Stimulated activated CD4-positive, alpha-beta T cell treated with anti-CD3 and anti-CD28 coated beads, TNF-alpha, amount 100 ng/mL, for 1 hour (primary cell): ENCODE measurements at places on chromosomes 12 and 14.

DNA sequence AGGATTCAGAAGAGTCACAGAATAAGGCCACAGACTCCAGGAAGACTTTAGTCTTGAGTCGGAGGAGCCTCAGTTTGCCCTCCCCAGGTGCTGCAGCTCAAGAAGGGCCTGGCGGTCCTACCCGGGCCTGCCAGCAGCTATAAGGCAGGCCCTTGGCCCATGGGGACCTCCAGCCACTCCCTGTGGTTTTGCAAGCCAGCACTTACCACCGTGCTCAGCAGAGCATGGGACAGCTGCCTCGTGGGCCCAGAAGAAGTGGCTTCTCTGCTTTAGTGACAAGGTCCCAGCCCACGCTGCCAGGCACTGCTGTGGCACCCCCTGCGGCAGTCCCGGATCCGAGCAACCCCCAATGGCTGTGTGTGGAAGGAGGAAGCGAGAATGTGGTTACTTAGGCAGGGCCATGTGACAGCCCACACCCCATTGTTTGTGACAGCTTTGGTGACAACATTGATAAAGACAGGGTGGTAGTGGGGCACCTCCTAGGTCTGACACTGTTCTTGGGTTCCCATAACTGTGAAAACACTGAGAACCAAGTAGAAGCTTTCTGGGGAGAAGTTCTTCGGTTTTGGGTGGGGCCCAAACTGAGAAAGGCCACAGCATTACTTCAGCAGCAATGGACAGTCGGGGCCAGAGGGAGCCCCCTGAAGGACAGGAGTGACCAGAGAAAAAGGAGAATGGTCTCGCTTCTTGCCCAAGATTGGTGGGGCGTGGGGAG, at the start of gene SELPLG:
Gene SELPLG (minus strand): TSS at position 361 of the 715 bp plus-strand sequence. CDS start 9,587 bp downstream, outside the sequence.
- peak; percentile 66 for DNase-seq

DNA sequence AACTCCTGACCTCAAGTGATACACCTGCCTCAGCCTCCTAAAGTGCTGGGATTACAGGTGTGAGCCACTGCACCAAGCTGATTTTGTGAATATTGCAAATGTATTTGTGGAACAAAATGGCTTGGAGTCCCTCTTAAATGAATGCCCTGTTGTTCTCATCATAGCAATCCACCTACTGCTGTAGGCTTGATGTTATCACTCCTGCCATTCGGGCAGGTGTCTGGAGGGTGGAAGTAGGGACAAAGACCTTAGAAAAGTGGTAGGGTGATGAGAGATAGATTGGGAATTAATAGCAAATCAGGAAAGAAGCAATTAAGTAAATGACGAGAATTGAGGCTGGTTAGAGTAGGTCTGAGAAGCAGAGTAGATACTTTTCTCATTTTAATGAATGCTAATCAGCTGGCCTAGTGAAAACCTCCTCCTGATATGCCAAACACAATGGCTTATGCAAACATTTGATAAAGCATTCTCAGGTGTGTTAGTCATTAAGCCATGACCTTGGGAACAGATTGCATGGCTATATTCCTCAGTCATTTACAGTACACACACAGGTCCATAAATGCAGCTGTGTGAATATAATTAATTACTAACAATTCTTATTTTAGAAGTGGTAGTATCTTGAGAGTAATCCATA, 60.5 kb upstream of the USP44 start:
- DNase-seq, result no peak

DNA sequence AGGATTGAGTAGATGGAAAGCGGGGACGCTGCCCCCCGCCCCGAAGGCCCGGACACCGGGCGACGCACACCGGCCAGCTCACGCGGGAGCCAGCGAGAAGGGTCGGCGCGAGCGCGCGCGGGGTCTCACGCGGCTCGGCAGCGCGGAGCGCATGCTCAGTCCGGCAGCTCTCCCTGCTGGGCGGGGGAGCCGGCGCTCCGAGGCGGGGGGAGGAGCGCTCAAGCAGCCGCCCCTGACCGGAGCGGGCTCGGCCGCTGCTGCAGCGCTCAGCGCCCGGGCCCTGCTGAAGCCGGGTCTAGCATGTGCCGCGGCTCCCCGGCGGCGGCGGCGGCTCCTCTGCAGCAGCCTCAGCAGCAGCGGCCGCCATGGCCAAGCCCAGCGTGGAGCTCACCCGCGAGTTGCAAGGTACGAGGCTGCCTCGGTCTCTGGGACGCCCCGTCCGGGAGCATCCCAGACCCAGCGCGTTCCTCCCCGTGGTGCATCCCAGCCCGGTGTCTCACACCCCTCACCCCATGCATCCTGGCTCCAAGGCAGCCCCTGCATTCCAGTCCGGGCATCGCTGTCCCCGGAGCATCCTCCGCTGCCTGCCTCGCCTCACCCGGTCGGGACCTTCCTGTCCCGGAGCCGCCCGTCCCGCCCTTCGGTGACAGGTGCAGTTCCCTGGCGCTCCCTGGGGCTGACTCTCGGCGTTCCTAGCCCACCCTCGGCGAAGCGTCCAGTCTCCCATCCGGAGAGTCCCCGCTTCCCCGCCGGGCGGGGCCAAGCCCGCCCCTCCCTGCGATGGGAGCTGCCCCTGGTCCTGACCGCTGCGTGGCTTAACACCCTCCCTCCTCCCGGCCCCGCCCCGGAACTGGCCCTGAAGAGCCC, at the start of gene CARMIL3:
Gene CARMIL3 (plus strand): TSS at position 221 of the 867 bp plus-strand sequence. CDS start 145 bp downstream, at position 366.
- no peak for DNase-seq

DNA sequence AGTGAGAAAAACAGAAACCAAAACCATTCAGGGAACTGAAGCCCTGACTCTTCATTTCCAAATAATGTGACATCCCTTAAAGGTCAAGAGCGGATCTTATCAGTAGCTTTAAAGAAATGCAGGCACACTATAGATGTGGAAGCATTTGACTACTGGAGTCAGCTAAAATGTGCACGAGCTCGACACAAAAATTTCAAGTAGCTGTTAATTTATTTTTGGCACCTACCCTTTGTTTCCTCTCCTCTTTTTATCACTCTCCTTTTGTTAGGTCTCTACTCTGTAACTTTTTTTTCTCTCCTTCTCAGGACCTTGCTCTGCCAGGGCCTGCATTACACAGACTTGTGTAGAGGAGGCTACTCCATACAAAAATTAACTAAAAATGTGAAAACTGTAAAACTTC, 58.3 kb downstream of the FGD6 start:
- DNase-seq, result no peak

GRCh38 chr12:80264386-80264785, 165.0 kb downstream of the OTOGL start:
- no peak for DNase-seq

DNA sequence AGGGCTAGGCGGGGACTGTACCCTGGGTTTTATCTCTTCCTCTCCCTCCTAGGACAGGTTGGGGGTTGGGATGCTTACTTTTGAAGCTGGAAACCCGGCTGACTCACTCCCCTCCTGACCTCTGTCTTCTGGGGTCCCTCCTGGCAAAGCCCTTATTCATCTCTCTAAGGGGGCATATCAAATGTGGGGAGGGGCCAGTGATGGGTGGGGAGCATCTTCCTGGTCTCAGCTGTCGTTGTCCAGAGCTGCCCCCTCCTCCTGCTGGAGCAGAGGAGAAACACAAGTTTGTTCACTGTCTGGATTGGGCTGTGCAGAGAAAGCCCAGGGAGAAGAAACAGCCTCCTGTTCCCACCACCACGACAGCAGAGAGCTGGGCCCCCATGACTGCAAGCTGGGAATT, 85.8 kb downstream of the TNFAIP2 start:
- no peak for DNase-seq

GRCh38 chr12:25682421-25682820, 129.3 kb upstream of the LMNTD1 start:
- no peak for DNase-seq

DNA sequence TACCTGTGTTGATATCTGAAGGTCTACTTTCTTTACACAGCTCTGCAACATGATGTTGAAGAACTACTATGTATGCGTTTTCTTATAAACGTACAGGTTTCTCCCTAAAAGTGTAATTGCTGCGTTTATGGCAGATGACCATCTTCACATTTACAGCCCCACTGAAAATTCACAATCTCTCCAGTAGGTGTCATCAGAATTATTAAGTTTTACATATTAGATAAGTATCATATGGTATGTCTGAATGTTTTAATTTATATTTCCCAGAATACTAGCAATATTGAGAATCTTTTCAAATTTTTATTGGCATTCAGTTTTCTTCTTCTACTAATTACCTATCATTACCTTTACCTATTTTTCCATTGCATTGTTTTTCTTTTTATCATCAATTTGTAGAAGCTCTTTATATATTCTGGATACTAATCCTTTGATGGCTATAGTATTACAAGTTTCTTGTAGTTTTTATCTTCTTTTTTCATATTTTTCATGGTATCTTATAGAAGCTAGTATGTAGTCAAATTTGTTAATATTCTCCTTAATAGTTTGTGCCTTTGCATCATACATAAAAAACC, 123.5 kb downstream of the CAPZA3 start:
- no peak for DNase-seq

DNA sequence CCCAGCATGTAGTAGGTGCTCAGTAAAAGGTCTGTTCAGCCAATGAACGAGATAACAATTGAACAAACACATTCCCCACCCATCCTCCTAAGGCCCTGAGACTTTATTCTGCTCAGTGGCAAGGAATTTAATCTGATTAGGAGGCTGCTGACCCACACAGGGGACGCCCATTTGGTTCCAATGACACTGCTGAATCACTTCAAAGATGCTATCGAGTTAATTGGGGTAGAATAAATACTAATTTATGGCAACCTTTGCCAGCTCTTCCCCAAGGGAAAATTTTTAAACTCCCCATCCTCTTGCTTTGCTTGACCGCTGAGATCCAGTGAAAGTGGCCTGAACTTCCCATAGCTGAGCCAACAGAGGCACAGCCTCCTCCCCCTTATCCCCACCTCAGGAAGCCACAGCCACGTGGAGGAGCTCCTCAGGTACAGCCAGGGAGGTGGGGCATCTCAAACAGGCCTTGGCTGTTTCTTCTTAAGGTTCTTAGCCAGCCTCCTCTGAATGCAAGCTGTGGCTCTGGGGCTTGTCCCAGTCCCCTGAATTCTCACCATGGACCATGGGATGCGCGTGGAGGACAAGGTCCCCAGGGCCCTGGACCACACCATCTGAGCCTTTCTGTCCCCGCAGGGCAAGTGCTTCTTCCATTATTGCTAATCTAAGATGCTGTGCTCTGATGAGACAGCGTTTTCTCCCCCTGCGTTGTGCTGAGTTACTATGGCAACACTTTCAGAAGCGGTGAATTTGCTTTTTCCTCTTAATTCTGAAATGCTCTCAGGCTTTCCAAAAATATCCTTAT, 26.7 kb downstream of the C14orf132 start:
- DNase-seq, result no peak

DNA sequence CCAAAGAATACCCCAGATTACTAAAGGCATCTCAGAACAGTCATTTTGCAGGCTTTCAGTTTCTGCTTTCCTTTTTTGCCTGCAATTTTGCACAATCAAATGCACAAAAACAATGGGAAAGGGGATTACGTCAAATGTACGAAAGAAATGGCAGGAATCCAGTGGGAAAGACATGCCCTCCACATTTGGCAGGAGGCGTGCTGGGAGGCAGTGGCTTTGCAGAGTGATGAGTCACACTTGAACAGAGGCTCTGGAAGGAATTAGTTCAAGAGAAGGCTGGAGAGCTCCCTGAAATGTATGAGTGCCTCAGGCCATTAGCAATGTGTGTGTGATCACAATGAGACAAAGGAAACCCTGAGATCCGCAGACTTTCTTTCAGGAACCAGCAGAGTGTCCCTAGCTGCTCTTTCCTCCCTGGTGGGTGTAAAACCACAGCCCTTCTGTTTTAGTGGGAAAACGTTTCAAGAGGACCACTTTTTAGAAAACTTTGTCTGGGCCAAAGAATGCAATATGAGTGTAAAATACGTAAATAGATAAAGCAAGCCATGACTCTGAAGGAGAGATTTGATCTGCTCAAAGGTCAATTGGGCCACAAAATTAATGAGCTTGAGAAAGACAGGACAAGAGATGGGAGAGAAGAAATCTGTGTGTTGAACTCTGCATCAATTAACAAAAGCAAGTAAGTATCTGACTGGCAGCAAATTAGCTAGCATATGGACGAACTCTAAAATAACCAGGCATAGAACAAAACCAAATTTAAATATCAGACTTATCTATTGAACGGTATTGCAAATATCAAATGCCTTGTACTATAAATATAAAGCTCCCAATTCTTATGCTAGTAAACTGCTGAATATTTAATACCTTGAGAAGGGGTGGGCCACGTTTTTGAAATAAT, 155.4 kb upstream of the PDE3A start:
- no peak for DNase-seq

DNA sequence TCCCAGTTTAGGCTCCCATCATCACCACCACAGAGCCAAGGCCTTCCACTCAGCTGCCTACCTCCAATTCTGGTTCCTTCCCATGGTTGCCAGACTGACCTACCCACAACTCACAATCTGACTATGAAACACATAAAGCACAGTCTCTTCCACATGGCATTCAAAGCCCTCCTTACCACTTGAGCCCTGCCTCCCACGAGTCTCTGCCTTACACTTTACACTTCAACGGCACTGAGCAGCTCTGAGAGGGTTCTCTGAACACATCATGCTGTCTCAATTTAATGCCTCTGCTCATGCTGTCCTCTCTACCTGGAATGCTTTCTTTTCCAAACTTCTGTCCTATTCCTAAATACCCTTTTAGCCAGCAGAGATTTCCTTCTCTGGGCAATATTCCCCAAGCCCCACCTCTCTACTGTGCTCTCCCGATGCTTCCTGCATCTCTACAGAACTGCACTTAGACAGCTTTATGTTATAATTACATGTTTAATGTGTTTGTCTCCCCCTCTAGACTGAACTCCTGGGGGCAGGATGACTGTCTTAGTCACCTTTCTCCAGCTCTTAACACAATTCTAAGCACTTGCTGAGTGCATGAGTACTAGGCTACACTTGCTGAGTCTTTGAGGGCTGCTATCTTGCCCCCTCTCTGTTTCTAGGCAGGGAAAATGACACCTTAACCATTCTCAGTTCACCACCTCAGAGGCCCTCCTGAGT, 23.5 kb downstream of the FMNL3 start:
- DNase-seq, result no peak

DNA sequence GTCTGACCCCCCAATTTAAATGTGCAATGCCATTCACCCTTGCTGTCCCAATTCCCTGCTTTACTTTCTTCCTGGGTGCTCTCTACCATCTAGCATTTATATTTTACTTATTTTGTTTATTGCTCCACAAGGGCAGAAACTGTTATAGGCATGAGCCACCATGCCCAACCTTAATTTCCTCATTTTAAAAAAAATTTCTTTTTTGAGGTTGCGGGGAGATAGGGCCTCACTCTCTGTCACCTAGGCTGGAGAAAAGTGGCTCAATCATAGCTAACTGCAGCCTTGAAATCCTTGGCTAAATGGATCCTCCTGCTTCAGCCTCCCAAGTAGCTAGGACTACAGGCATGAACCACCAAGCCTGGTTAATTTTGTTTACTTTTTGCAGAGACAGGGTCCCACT, 13.0 kb downstream of the HPD start:
- DNase-seq, result no peak

DNA sequence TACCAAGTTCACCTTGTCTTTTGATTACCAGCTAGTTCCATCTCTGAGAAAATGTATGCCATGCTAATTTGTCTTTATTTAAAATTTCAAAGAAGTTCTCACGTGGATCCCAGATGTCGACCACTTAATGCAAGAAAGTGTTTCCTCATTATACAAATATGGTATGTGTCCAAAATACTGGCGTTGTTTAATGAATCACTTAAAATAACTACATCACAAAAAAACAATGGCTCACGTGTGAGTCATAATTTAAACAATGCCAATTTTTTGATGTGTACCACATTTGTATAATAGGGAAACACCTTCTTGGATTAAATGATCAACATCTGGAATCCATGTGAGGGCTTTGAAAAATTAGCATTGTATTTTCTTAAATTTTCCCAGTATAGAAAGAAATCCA, 40.8 kb downstream of the DBX2 start:
- no peak for DNase-seq

GRCh38 chr12:12529783-12530421, 32.8 kb downstream of the DUSP16 start:
- no peak for DNase-seq
